Fibroblast of skin of left biceps (primary cell): ENCODE measurements at places on chromosomes 7 and 10.
A peak's percentile ranks its signal among the peaks of the same experiment; 100 is the strongest.

GRCh38 chr10:67884842-67885670 is 600 bp downstream of the SIRT1 start:
- peak; percentile 40 for DNase-seq

DNA sequence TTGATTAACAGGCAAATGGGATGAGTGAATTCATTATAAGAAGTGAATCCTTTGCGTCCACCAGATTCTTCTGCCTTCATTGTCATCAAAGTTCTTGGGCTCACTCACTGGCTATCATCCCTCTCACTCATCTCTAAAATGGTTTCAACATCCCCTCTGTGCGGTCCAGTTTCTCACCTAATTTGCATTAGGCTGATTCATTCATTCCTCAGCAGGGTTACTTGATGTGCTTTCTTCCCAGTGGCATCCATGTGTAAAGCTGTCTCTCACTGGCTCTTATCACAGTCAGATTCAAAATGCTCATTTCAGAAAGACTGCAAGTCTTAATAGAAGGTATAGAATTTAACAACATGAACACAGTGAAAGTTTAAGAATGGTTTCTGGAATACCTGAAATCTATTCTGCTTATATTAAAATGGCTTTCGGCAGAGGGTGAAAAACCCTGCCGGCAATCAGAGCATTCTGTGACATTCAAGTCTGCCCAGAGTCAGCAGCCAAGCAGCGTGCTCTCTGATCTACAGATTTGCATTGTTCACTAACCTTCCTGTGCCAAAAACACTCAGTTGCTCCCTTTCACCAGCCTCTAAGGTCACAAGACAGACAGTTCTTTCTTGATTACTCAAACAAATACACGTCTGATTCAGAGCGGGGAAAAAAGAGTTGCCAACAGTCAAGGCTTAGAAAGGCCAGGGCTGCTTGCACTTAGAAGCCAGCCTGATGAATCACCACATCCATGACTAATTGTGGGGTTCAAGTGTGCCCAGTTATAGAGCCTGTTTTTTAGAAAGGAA is 106.7 kb downstream of the TES start:
- peak; percentile 90 for DNase-seq

DNA sequence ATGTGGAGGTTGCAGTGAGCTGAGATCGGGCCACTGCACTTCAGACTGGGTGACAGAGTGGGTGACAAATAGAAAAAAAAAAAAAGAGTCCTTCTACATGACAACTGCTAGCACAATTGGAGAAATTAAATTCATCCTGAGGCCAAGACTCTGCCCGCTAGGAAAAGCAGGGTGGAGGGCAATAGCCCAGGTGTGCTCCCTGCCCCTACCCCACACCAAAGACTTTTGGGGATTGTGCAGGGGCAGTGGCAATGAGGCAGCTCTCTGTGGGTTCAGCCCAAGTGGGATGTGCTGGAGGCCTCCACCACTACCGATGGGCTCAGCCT is 61.3 kb downstream of the TMEM209 start:
- no peak for DNase-seq

GRCh38 chr10:25068152-25069058 is 52.0 kb downstream of the THNSL1 start:
- DNase-seq, result no peak

- DNase-seq, result no peak
These were observed 189.8 kb downstream of the HECW1 start for GRCh38 chr7:43302211-43302711.

GRCh38 chr10:48333856-48334255 is 27.4 kb downstream of the MAPK8 start:
- no peak for DNase-seq

- DNase-seq, result no peak
These were observed 19.9 kb upstream of the PCGF5 start for GRCh38 chr10:91200314-91201212.
